Hippocampal formation (tissue), 2 donors: ENCODE measurements at places on chromosomes 5 and 9.

DNA sequence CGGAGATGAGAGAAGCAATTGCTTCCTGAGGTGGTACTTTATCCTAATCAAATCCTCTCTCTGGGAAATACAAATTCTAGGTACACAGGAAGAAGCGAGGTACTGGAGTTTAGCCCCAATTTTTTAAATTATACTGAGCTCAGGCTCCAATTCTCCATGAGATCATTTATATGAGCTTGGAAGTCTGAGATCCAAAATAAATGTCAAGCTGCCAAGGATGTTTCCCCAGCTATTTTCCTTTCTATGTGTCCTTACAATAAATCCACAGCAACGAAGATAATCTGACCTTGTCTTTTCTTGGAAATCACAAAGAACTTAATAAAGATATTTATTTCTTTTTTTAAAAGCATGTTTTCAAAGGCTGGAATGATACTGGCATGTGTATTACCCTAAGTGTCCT, 597.3 kb downstream of the GABRG2 start:
- DNase-seq: no peak

DNA sequence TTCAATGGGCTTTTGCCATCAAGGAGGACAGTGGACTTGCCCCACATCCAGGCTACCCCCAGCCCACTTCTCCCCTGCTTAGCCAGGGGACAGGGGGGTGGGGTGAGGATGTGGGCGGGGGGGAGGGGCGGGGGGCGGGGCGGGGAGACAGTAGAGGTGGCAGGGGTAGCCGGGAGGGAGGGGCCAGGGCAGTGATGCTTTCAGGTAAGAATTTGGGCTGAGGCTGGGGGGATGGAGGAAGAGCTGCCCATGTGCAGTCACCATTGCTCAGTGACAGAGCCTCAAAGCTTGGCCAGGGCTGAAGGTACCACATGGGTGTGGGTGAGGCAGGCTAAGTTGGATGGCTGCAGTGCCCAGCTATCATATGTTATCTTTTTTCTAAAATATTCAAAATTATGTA, 40.7 kb upstream of the HNRNPA0 start:
- no peak for DNase-seq

DNA sequence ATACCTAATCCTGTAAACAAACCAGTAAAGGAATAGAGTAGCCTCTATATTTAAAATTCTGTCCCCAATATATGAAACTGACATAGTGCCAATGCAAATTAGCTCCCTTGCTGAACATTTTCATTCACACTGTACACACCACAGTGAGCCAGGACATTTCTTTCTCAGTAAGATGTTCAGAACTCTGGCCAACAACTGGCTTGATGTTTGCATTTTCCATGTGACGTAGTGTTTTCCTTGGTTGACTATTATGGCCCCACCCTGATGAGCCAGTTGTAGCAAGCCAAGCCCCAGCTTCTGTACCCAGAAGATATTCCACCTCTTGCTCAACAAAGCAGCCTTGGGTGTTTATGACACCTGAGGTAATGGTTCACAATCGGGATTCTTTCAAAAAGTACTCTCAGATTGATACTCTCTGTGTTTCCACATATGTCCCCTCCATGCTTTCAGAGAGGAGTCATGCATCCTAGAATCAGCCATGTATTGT, 17.7 kb upstream of the ANXA1 start:
- no peak for DNase-seq

DNA sequence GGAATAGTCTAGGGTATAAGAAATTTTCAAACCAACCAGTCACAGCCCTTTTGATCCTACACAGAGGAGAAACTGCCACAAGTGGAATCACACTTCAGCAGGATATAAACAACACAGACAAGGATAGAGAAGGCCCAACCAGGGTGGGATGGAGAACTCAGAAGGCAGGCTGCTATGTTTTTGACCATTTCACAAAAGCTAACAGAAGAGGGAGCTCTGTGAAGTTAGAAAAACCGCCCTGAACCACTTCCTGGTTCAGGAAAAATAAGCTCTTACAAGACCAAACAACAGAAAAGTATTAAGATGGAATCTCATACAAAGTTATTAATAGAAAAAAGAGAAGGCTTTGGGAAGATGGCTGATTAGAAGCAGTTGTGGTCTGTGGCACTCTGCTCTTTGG, 960 bp upstream of the IFNB1 start:
- DNase-seq: no peak

GRCh38 chr5:10789021-10789420, 28.0 kb upstream of the DAP start:
- DNase-seq: peak; percentile 18

DNA sequence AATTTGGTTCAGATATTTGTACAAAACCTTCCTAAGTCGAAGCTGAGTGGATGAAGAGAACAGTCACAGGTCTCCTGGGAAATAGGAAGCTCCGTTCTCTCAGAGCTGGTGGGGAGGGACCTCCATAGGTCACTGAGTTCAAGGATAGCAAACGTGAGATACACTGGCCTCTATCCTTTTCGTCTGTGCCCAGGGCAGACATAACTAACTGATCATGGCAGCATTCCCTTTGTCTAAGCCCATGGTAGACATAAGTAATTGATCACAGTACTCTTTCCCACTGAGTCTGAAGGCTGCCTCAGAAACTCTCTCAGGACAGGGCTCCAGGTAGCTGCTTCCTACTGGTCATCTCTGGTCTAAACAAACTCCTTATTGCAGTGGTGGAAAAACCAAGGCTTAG, 12.3 kb upstream of the CORO2A start:
- no peak for DNase-seq

DNA sequence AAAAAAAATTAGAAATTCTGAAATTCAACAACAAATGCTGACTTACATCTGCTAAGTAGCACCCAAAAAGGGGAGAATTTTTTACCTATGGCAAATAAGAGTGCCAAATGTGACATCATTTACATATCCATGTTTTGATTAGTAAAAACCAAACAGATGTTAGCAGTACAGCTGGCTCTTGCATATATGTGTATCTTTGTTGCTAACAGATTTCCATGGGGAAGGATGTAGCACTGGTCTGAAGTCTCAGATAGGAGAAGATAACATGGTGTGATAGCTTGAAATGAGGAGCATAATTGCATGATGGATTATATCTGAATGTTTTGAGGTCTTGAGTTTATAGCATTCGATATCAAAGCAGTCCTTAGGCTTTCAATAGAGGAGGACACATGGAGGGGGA, 17.5 kb downstream of the PIK3R1 start:
- DNase-seq: no peak

GRCh38 chr5:149951138-149951749, 6.7 kb upstream of the PDE6A start:
- DNase-seq: no peak

DNA sequence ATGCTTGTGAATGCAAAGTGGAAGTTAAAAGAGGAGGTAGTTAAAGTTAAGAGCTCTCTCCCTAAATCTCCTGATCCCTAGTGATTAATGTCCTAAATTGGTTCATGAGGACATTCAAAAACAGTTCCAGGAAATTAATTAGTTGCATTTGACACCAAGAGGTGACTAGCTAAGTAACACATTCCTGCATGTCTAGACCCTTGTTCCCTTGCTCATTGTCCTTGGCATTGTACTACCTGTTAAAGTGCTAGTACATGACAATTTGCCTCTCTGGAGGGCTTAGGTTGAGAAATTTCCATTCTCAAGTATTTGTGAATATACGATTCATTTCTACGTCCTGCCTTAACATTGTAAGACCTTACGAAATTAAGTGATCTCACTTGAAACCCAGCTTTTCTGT, 278.6 kb upstream of the CDH10 start:
- no peak for DNase-seq

GRCh38 chr5:5387192-5387591, 35.3 kb upstream of the ICE1 start:
- DNase-seq: no peak

DNA sequence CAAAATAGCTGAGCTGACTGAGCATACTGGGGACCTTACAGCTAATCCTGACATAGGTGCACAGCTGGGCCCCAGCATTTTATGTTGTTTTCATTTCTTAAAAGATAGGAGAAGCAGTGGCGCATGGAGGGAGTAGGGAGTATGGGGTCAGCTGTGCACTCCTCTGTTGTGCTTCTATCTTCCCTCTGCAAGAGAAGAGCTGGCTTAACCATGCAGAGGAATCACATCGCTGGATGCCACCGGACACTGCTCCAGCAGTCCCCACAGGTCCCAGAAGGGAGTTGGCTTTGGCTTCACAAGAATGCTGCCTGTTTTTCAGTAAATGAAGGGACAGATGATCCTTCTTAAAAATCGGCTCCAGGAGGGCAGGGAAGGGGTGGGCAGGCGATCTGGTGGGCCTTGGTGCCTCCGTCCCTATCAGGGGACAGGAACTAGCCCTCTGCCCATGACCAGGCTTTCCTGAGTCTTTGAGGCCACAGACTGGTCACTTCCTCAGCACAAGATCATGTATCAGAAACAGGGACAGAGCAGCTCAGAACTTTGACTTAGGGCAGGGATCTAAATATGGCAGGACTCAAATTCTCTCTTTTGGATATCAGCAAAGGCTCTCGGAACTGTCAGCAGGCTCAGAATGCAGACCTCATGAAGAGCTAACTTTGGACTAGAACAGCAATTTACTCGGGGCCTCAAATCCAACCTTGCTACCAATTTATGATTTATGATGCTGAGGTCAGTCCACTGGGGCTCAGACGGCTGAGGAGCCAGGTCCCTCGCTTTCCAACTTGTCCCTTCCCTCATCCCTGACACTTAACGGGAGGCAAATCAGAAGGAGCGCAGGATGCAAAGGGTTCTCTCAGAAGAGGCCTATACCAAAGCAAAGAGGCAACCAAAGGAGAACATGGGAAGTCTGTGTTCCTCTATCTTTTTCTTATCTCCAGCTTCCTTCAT, 47.2 kb downstream of the MARCHF3 start:
- no peak for DNase-seq

DNA sequence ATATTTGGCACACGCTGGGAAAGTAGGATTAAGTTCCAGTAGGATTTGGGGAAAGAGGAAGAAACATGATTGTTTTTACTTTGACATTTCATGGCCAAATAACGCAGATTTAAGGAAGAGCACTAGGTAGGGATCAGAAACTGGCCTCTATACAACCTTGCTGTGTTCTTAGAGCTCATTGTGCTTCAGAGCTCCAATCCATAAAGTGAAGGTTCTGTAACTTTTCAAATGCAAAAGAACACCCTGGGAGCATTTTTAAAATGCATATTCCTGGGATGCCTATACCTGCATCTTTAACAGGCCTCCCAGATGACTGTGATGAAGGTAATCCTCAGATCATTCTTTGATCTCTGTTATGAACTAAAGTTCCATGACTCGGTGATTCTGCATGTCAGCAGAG, 77.1 kb downstream of the YIPF5 start:
- DNase-seq: no peak

- no peak for DNase-seq
Measured at GRCh38 chr9:36845844-36846243, 188.2 kb downstream of the PAX5 start.

GRCh38 chr5:111486055-111486454, 26.3 kb downstream of the STARD4 start:
- DNase-seq: no peak

DNA sequence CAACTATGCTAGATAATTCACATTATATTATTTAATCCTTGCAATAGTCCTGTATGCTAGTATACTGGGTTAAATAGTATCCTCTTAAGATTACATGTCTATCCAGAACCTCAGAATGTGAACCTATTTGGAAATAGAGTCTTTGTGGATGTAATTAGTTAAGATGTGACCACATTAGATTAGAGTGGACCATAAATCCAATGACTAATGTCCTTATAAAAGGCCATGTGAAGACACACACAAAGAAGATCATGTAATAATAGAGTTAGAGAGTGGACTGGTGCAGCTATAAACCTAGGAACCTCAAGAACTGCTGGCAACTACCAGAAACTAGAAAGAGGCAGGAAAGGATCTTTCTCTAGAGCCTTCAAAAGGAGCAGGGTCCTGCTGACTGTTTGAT, 263.6 kb upstream of the PTGER4 start:
- no peak for DNase-seq

GRCh38 chr5:548256-548655, 24.0 kb upstream of the SLC9A3 start:
- DNase-seq: no peak

DNA sequence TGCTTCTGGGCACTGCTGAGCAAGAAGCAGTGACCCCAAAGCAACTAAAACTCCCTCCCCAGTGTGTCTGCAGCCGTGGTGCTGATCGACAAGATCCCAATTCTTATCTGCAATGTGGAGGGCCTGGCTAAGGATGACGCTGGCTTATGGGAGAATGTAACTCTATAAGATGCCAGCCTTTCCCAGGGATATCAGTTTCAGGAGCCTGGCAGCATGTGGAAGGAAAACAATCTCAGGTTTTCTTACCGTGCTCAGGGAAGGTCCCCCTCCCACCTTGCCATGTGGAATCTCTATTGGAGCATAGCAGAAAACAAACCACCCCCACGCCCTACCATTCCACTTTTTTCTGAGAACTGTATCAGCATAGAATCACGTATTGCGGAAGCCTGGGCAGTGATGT, 87.7 kb upstream of the PTPN3 start:
- DNase-seq: no peak

- no peak for DNase-seq
Measured at GRCh38 chr9:91103931-91104330, 257.8 kb downstream of the AUH start.

GRCh38 chr5:142627383-142628217, 58.3 kb downstream of the FGF1 start:
- DNase-seq: no peak

GRCh38 chr5:158967541-158967940, 132.2 kb downstream of the EBF1 start:
- DNase-seq: no peak

GRCh38 chr9:88835772-88836171, 155.5 kb upstream of the S1PR3 start:
- DNase-seq: no peak

DNA sequence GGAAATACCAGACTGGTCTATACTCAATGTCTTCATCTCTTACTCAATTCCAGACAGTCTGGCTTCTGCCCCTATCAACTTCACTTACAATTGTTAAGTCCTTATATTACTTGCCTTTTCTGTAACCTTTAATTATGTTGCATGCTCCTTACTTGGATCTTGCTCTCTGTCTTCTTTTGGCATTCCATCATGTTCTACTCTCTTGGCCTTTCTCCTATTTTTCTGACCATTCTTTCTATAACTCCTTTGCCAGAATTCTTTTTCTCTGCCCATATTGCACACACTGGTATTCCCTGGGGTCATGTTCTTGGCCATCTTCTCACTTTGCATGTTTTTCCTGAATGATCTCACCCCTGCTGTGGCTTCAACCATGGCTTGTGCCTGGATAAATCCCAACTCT, 209.8 kb upstream of the ZNF462 start:
- no peak for DNase-seq

GRCh38 chr9:98997604-98998003, 53.9 kb downstream of the COL15A1 start:
- no peak for DNase-seq

- DNase-seq: no peak
Measured at GRCh38 chr9:110814159-110814558, 145.6 kb downstream of the MUSK start.

GRCh38 chr5:82107267-82107666, 135.4 kb downstream of the ATG10 start:
- DNase-seq: no peak

DNA sequence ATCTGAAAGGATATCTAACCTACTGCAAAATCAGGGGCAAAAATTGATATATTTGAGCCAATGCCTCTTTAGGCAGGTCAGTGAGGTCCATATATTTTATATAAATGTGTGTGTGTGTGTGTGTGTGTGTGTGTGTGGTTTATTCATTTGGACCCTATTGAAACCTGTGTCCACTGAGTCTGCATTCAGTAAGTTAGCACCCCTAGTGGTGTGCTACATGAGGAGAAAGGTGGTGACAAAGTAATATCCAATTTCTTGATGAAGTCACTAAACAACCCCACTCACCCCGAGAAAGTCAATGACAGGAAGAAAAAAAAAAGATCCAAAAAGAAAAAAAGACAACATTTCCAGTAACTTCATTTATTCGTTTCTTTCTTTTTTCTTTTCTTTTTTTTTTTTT, 4.1 kb downstream of the FBXW11 start:
- DNase-seq: no peak
